Esophagus squamous epithelium (tissue), 5 donors: ENCODE measurements at places on chromosomes 6 and 20. TPM values are rescaled to one million over a fixed set of nuclear protein-coding genes. Genes with fewer than 3 reads are reported as not detected.

SMIM26 gene
- 72.0 TPM for total RNA-seq

WFDC8 gene
- total RNA-seq = not detected

CGA gene
- total RNA-seq = not detected

- H3K36me3 ChIP-seq = no peaks in the 10 kb centered on the region
- DNase-seq = no peak
- no peaks in the 10 kb centered on the region for H3K27me3 ChIP-seq
- H3K4me3 ChIP-seq = no peak overlapping the region
- H3K4me1 ChIP-seq = no peaks in the 10 kb centered on the region
Measured at GRCh38 chr20:34859367-34859766, 13.3 kb downstream of the GGT7 start.

GJA10 gene
- not detected for total RNA-seq

ADGRG6 gene
- 29.6 TPM for total RNA-seq
